Dermis microvascular lymphatic vessel endothelial cell (primary cell): ENCODE measurements at places on chromosomes 1 and 21. TPM values are rescaled to one million over a fixed set of nuclear protein-coding genes. Genes with fewer than 3 reads are reported as not detected.

ZMYND12 gene
- total RNA-seq = 0.51 and 0.89 TPM in 2 replicates

CASQ1 gene
- total RNA-seq = not detected in 2 replicates

ADGRL4 gene
- total RNA-seq = 121 and 125 TPM in 2 replicates

HAO2 gene
- total RNA-seq = under 0.01 TPM in 1 of 2 replicates, not detected in the other

ACTRT2 gene
- not detected in 2 replicates for total RNA-seq
